ENCODE measurements at places on chromosomes 11 and 22.

DNA sequence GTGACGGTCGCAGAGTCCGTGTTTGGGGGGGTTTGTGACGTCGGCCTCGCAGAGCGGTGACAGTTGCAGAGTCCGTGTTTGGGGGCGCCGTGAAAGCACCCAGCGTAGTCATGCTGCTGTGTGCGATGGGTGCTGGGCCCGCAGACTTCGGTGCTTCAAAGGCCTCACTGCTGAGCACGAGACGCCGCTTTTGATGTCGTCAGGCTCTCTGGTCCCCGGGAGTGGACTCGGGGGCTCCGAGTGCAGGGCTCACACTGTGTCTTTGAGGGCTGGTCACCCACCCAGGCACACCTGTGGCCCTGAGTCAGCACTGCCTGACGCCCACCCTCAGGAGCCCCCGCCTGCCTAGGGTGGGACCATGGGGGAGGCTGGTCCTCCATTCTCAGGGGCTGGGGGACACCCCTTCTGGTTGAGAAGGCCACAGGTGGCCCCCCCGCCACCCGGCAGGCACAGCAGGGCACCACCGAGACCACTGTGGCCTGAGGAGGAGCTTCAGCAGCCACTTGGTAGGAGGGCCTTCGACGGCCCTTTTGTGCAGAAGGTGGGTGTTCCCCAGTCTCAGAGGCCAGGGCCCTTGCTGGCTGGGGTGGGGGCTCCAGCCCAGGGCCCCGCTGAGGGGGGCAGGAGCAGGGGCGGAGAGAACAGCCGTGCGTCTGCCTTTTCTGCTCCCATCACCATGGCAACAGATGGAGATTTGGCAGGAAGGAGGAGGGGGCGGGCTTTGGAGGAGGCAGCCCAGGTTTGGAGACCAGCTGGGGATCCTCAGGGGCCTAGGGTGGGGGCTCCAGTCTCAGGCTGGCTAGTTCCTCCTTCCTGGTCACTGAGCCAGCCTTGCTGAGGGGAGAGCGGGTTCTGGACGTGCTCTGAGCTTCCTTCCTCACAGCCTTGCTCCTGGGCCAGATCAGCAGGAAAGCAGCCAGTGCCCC is 20.9 kb downstream of the BRSK2 start:
- DNase-seq, result no peak

GRCh38 chr22:45912910-45913309 is 64.1 kb downstream of the WNT7B start:
- no peak for DNase-seq

GRCh38 chr11:121282886-121283502 is 9.6 kb upstream of the SC5D start:
- DNase-seq, result no peak

DNA sequence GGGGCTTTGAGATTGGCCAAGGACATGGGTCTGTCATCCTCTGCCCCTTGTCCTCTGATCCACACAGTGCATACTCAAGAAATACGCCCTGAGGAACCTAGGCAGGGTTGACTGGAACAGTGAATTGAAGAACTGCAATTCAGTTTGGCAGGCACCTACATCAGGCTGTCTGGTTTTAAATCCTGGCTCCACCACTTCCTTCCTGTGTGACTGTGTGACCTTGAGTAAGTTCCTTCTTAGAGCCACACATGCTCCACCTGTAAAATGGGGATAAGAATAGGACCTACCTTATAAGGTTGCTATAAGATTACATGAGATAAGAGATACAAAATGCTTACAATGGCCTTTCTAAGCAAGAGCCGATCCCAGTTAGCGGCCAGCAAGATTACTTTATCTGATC is 15.8 kb upstream of the TCF20 start:
- no peak for DNase-seq

GRCh38 chr22:41487037-41487935 is 18.4 kb downstream of the ACO2 start:
- no peak for DNase-seq

GRCh38 chr11:34313099-34313517 is 44.7 kb downstream of the ABTB2 start:
- peak; percentile 6 for DNase-seq

- no peak for DNase-seq
These were observed 59.8 kb downstream of the LUZP2 start for GRCh38 chr11:24556693-24557092.

DNA sequence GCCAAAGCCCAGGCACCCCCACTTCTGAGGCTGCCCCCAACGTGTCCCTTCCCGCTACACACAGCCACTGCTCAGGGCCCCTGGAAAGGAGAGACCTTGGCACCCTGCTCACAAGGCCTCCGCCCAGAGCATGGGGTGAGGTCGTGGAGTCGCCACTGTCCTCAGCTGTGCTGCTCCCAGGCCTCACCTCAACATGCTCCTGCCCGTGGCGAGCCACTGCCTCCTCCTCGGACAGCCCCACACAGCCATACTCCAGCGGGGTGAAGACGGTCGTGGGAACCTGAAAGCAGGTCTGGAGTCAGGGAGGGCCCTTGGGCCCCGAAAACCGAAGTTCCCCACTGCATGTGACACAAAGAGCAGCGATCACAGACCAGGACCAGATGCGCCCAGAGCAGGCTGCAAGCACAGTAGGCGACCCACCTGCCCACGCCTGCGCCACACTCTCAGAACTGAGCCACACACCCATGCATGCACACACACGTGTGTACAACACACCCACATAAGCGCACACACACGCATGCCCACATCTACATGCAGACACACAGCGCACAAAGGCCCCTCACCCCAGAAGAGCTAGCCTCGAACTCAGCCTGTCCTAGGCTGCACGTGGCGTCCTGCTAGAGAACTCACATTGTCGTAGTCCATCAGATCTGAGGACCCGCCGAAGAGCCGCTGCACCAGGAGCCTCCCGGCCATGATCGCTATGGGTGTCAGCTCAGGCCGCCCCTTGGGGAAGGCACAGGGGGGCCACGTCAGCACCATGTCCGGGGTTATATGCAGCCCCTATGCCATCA is 25.5 kb upstream of the GNB1L start:
- no peak for DNase-seq
